Astrocyte (in vitro differentiated cells and primary cell): ENCODE measurements at places on chromosomes 2 and 18. TPM values are rescaled to one million over a fixed set of nuclear protein-coding genes. Genes with fewer than 3 reads are reported as not detected.

GRCh38 chr2:200307724-200308545 is 1.4 kb downstream of the SPATS2L start:
- peak overlapping the region; percentile 81 for H3K27ac ChIP-seq
- H3K36me3 ChIP-seq, result no peaks in the 10 kb centered on the region
- DNase-seq, result peak; percentile 37
- H3K27me3 ChIP-seq, result no peaks in the 10 kb centered on the region
- peak overlapping the region; percentile 88 for H3K4me3 ChIP-seq

DNA sequence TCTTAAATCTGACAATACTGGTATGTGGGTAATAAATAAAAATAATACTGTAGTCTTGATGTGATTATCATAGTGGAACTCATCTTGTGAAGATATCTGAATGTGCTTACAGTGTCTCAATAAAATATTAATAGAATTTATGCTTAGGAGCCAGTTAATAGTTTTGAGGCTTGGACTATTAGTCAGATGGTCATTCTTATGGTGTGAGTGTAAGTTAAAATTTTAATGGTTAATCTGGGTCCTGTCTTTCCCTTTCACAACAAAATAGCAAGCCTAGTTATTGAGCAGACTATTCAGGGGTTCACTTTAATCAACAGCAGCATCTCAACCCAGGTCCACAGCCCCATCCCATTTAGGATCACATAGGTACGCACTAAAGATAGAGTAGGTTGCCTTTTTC is 138.9 kb downstream of the HAUS1 start:
- DNase-seq, result no peak
- H3K36me3 ChIP-seq, result no peaks in the 10 kb centered on the region
- H3K27ac ChIP-seq, result no peak overlapping the region
- H3K4me1 ChIP-seq, result no peaks in the 10 kb centered on the region
- no peaks in the 10 kb centered on the region for H3K27me3 ChIP-seq
- H3K4me3 ChIP-seq, result no peak overlapping the region

The SPATA3 gene
- total RNA-seq, result not detected in 2 replicates

GRCh38 chr2:27705851-27706622 is 42.3 kb downstream of the SLC4A1AP start:
- peaks cover 40% of the 10 kb centered on the region for H3K4me1 ChIP-seq
- peak overlapping the region; percentile 96 for H3K27ac ChIP-seq
- no peaks in the 10 kb centered on the region for H3K36me3 ChIP-seq
- H3K27me3 ChIP-seq, result no peaks in the 10 kb centered on the region

The LIMS4 gene
- 1.3 and 3.7 TPM in 2 replicates for total RNA-seq

DNA sequence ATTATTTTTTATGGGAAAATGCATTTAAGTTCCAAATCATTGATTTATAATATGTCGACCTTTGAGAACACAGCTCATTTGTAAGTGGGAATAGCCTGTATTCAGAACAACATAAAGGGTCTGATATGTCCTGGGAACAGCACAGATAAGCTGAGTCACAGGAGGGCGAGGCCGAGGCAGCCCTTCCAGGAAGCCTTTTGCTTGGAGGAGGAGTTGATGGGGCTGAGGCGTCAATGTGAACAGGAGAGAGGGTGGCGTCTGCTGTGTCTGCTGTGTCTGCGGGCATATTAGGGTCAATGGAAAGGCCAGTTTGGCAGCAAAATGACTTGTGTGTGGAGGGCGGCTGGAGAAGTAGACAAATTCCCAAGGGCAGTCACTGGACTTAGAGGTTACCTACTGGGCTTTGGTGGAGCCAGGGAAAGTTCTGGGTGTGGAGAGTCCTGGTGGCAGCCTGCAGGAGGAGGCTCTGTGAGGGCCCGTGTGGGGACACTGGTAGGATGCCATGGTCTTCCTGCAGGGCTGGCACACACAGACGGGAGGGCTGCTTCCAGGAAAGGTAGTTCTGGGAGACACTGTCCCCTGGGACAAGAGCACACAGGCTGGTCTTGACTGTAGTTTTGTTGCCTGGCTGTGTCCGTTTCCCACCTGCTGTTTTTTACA is 128.1 kb downstream of the GLI2 start:
- H3K4me1 ChIP-seq, result peaks cover 77% of the 10 kb centered on the region
- no peak overlapping the region for H3K4me3 ChIP-seq
- H3K27me3 ChIP-seq, result no peaks in the 10 kb centered on the region
- H3K36me3 ChIP-seq, result no peaks in the 10 kb centered on the region
- peak; percentile 92 for DNase-seq

The GATA6 gene
- total RNA-seq, result 9.4 and 10.9 TPM in 2 replicates

The WDCP gene
- 10.3 and 17.4 TPM in 2 replicates for total RNA-seq

DNA sequence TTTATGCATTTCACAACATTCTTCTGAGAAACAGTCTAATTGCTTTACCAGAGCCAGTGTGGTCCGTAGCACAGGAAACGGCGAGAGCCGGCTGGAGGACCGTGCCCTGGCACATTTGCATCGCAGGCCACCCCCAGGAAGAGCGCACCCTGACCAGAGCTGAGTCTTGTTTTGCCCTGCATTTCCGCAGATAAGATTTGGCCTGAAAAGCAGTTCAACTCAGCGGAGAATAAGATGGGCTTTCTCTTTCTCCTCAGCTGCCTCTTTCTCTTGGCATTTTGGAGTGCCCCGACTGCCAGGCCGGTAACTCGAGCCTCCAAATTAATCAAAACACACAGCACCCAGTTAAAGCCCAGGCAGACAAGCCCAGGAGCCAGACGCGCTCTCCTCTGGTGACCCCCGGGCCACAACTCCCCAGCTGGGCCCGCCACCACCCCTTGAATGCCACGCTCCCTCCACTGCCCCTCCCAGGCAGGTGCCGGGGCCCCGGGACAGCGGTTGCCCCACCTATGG is 464 bp downstream of the COL4A4 start:
- DNase-seq, result no peak
- peaks cover 17% of the 10 kb centered on the region for H3K27me3 ChIP-seq
- H3K27ac ChIP-seq, result no peak overlapping the region
- peaks cover 5% of the 10 kb centered on the region for H3K4me1 ChIP-seq
- H3K36me3 ChIP-seq, result no peaks in the 10 kb centered on the region
- H3K4me3 ChIP-seq, result peak overlapping the region; percentile 53

GRCh38 chr18:29218091-29218490 is 1041.2 kb upstream of the CDH2 start:
- H3K4me1 ChIP-seq, result no peaks in the 10 kb centered on the region
- no peak overlapping the region for H3K4me3 ChIP-seq
- peak; percentile 63 for DNase-seq
- no peaks in the 10 kb centered on the region for H3K36me3 ChIP-seq

The SNRPD1 gene
- total RNA-seq, result 51.4 and 60.6 TPM in 2 replicates

DNA sequence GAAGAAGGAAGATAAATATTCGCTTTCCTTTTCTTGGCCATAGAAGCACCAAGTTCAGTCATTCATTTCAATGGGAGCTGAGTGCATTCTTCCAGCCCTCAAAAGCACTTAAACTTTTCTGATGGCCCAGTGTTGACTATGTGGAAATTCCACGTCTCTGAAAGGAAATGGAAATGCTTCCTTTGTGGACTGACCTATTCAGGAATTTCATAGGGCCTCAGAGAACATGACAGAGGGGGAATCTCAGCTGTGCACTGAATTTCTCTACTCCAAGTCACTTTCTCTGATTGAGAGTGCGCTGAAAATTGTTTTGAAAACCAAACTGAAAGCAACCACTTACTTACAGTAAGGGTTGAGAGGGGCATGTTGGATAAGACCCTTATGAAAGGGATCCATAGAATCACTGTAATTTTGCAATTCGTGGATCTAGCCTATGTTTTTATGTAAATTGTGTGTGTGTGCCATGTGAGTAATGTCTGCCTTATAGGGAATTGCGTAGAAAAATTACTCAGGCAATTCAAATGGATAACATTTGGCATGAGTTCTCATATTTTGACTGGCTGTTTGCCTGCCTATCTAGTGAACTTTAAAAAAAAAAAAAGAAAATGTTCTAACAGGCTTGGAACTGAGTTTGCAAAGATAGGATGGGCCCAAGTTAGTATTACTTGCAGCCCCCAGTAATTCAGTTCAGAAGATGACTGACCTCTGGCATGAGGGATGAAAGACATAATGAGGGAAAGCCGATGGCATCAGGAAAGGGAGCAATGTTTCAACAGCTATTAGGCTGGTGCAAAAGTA is 437.0 kb downstream of the PTPRM start:
- no peak overlapping the region for H3K27ac ChIP-seq
- H3K27me3 ChIP-seq, result no peaks in the 10 kb centered on the region
- no peaks in the 10 kb centered on the region for H3K36me3 ChIP-seq
- DNase-seq, result peak; percentile 67

DNA sequence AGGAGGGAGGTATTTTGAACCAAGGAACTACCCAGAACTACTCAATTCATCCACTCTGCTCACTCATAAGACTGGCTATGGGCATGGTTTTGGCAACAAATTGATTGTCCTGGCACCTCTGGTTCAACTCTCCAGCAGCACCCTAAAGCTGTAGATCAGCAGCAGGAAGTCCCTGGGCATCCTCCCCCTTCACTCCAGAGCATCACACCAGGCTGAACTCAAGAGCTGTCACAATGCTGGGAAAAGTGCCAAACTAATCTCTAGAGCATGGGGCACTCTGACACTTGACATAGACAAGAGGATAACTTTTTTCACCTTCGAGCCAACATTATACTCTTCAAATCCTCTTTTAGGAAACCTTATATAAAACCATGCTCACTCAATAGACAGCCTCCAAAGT is 154.1 kb upstream of the RBBP8 start:
- no peak overlapping the region for H3K27ac ChIP-seq
- no peaks in the 10 kb centered on the region for H3K36me3 ChIP-seq
- no peak for DNase-seq
- no peaks in the 10 kb centered on the region for H3K4me1 ChIP-seq
- no peak overlapping the region for H3K4me3 ChIP-seq
- H3K27me3 ChIP-seq, result peaks cover 4% of the 10 kb centered on the region

The ICA1L gene
- 2.7 and 4.9 TPM in 2 replicates for total RNA-seq

DNA sequence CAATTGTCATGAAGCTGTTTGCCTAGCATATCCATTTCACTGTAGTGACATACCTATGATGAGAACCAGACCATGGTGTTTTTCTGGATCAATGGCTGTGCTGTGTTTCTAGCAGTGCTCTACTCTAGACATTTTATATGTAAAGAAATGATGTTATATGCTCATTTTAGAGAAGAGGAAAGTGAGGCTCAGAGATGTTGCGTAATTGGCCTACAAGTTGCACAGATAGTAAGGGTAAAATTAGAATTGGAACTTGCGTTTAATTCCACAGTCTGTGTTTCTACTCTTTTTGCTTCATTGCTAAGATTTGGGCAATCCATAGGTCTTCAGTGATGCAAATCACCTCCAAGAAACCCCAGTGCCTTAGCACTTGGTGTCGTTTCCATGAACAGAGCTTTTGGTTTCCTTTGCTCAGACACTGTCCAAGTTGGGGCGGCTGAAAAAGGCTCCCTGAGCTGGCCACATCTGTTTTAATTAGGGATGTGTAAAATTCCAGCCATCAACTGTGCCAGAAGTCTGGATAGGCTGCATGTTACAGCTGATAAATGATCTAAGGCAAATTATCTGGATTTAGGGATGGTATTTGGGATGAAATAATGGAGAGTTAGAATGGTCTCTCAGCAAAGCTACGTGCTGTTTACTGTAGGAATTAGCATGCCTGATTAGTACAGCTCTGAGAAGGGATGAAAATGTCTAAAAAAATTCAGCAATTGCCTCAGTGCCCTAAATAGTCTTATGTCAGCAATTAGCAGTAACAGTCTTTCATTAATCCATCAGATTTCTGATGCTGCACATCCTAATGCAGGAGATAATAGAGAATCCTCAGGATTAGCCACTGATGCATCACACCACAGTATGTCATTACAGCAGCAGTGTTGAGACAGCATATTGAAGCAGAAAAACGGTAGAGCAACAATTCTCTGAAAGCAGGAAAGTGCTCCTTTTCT is 65.3 kb downstream of the PTPRM start:
- DNase-seq, result no peak
- H3K4me3 ChIP-seq, result no peak overlapping the region
- peaks cover 2% of the 10 kb centered on the region for H3K4me1 ChIP-seq

DNA sequence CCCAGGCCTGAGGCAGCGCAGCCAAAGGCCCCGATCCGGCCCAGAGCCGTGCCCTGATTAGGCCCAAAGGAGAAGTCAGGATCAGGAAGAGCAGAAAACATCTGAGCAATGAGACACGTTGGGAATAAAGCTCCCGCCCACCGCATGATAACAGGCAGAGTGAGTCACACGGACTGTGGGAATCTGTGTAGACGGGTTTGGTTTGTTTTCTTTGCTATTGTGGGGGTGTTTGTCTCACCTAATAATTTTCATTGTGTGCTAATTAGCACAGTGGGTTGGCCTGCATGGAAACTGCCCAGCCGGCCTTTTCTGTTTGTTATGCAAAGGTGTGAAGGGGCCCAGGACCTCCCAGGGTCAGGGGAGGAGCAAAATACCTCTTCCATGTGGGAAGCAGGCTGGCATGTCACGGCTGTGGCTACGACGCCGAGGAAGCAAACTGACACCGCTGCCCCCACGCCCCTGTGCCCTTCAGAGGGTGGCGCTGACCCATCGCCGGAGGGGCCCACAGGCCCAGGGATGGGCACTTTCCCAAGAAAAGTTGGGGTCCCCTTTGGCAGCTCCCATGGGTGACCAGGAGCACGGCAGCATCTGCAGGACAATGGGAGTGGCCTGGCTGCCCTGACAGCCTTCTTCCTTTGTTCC is 68.4 kb upstream of the CTDP1 start:
- DNase-seq, result peak; percentile 92
- H3K4me1 ChIP-seq, result peaks cover 13% of the 10 kb centered on the region
- H3K36me3 ChIP-seq, result no peaks in the 10 kb centered on the region
- H3K27me3 ChIP-seq, result peaks cover 4% of the 10 kb centered on the region
- H3K4me3 ChIP-seq, result no peak overlapping the region

DNA sequence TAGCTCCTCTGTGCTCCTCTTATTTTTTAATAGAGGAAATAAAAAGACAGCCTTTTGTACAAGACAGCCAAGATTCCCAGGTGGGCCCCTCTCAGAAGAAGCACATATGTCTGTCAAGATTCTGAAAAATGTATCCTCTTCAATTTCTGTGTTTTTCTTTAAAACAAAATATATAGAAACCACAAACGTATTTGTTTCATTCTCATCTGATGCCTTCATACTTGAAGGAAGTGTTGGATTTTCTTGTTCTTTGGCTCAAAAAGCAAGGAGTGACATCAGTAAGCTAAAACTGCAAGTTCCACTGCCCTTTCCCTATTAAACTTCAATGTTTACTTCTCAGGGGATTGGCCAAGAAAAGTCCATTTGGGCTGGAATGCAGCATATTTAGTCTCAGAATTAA is 193.8 kb upstream of the OSR1 start:
- H3K4me3 ChIP-seq, result no peak overlapping the region
- no peak overlapping the region for H3K27ac ChIP-seq
- no peaks in the 10 kb centered on the region for H3K4me1 ChIP-seq

The GKN2 gene
- not detected in 2 replicates for total RNA-seq

GRCh38 chr2:226873051-226873620 is 37.3 kb downstream of the RHBDD1 start:
- H3K4me3 ChIP-seq, result no peak overlapping the region
- no peaks in the 10 kb centered on the region for H3K36me3 ChIP-seq
- no peaks in the 10 kb centered on the region for H3K27me3 ChIP-seq
- no peak overlapping the region for H3K27ac ChIP-seq

The IL1F10 gene
- not detected in 2 replicates for total RNA-seq

The ARL5A gene
- total RNA-seq, result 65.6 and 69.7 TPM in 2 replicates

- no peak for DNase-seq
- no peaks in the 10 kb centered on the region for H3K4me1 ChIP-seq
- H3K27me3 ChIP-seq, result no peaks in the 10 kb centered on the region
These were observed 16.9 kb upstream of the TEX44 start for GRCh38 chr2:231575612-231576256.

GRCh38 chr2:156192468-156192867 is 140.1 kb downstream of the NR4A2 start:
- H3K4me3 ChIP-seq, result no peak overlapping the region
- DNase-seq, result no peak
- no peaks in the 10 kb centered on the region for H3K27me3 ChIP-seq
- no peaks in the 10 kb centered on the region for H3K36me3 ChIP-seq
- H3K27ac ChIP-seq, result no peak overlapping the region

GRCh38 chr2:68237404-68237803 is 14.9 kb downstream of the PPP3R1 start:
- H3K27me3 ChIP-seq, result no peaks in the 10 kb centered on the region
- no peak overlapping the region for H3K4me3 ChIP-seq
- H3K36me3 ChIP-seq, result no peaks in the 10 kb centered on the region
- DNase-seq, result peak; percentile 68
